Central memory CD4-positive, alpha-beta T cell (primary cell): ENCODE measurements at places on chromosomes 2 and 18.

DNA sequence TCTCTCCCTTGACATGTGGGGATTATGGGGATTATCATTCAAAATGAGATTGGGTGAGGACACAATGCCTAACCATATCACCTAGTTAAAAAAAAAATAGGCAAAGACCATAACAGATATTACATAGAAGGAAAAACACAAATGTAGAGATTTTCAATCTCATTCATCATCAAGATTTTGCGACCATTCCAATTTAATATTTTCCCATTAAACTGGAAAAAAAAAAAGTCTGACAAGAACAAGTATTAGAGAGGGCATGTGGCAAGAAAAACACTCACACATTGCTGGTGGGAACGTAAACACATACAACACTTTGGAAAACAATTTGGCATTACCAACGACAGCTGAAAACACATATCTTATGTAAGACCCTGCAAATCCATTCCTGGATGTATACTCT lies 71.0 kb upstream of the MYCN start:
- no peak for DNase-seq

GRCh38 chr2:220029013-220029412 lies 401.6 kb downstream of the SLC4A3 start:
- DNase-seq = no peak

GRCh38 chr18:14999085-14999975 lies 251.4 kb downstream of the ANKRD30B start:
- DNase-seq = no peak

DNA sequence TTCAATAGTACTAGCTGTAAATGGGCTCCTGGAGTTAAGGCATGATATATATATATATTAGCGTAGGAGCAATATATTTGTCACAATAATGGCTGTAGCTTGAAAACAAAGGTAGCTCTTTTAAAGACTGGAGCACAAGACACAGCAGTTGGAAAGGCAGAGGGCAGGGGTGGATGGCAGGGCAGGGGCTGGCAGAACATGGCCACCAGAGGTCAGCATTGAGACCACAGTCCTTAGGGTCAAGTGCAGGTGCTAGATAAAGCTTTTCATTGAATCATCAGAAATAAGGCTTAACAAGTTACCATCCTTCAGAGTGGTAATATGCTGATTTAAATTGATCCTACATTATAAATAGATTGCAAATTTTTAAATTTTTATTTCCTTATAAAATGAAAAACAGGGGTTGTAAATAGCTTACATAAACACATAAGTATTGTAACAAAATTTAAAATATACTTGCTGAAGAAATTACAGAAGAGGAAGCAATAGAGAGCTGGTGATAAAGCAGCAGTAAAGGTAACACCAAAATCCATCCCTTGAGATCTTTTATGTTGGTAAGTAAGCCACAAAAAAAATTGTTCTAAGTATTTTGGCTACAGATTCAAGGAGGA lies 161.2 kb upstream of the PIEZO2 start:
- DNase-seq = no peak

DNA sequence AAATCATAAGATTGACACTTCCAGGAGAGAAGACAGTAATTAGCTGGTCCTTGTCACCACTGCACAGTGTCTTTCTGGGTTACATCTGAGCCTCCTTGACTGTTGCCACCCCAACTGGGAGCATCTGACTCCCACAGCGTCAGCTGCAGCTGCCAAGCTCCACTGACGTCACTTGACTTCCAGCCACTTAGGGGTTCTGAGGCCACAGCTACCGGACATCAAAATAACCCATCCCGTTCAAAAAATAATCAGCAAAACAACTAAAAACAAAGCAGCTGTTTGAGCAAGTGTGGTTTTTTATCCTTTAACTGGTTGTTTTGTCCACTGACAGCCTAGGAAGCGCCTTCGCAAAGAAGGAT lies 206.5 kb upstream of the AGAP1 start:
- no peak for DNase-seq

GRCh38 chr18:60466677-60467076 lies 94.1 kb upstream of the MC4R start:
- no peak for DNase-seq

- no peak for DNase-seq
These were observed 76.0 kb upstream of the SLC66A3 start for GRCh38 chr2:11079136-11079824.
